H1 (cell line): ENCODE measurements at places on chromosomes 5 and 9.

DNA sequence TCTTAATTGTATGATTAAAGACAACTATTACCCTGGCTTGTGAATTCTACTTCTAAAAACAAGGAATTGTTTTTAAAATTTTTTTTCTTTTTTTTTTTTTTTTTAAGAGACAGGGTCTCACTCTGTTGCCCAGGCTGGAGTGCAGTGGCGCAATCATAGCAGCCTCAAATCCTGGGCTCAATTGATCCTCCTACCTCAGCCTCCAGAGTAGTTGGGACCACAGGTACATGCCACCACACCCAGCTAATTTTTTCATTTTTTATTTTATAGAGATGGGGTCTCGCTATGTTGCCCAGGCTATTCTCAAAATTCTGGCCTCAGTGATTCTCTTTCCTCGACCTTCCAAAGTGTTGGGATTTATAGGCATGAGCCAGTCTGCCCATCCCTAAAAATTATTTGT is 62.3 kb downstream of the HABP4 start:
- no peak for DNase-seq

DNA sequence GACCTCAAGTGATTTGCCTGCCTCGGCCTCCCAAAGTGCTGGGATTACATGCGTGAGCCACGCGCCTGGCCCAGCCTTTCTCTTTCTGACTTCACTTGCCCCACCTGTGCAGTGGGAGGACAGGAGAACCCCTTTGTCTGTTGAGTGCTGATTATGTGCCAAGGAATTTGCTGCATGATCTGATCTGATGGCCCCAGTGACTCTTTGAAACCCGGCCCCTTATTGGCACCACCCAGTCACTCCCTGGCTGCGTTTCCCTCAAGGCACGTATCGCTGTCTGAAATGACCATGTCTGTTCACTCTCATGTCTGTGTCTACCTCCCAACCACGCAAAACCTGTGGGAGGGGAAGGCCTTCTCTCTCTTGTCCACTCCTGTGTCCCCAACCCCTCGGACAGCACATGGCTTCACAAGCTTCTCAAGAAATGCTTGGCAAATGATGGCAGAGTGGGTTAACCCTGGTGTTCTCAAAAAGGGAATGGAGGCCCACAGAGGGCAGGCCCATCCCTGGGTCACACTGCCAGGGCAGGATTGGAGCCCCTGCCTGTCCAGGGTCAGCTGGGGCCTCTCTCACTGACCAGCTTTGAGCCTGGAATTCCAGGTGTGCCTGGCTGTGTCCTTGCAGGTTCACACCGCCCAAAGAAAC is 21.9 kb downstream of the NEK6 start:
- no peak for DNase-seq

GRCh38 chr9:92992549-92992948 is 45.2 kb downstream of the FGD3 start:
- peak; percentile 38 for DNase-seq

DNA sequence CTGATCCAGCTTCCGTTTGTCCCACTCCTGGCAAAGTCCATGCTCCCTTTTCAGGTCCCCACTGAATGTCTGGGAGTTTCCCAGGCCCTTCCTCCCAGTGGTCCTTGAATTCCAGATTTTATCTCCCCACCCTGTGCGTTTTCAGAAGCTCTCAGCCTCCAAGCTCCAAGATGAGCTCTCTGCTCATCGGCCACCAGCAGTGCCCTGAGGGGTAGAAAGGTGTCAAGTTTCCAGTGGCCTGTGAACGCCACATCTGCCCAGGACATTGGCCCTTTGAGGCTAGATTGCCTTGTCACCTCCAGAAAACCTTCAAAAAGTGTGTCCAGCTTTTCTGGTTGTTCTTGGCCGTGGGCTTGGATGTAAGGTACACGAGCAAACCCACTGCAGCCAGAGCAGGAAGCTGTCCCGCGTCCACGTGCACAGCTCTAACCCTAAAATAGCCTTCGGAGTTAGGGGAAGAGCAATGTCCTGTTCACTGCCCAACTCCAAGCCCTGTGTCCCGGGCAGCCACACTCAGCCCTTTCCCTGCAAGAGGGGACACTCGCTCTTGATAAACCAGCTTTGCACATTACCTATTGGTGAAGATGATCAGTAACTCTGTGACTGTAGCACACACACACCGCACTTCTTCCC is 10.9 kb upstream of the LRRC14B start:
- no peak for DNase-seq

- DNase-seq: peak; percentile 58
These were observed 14.8 kb upstream of the DMRT1 start for GRCh38 chr9:826500-827280.

DNA sequence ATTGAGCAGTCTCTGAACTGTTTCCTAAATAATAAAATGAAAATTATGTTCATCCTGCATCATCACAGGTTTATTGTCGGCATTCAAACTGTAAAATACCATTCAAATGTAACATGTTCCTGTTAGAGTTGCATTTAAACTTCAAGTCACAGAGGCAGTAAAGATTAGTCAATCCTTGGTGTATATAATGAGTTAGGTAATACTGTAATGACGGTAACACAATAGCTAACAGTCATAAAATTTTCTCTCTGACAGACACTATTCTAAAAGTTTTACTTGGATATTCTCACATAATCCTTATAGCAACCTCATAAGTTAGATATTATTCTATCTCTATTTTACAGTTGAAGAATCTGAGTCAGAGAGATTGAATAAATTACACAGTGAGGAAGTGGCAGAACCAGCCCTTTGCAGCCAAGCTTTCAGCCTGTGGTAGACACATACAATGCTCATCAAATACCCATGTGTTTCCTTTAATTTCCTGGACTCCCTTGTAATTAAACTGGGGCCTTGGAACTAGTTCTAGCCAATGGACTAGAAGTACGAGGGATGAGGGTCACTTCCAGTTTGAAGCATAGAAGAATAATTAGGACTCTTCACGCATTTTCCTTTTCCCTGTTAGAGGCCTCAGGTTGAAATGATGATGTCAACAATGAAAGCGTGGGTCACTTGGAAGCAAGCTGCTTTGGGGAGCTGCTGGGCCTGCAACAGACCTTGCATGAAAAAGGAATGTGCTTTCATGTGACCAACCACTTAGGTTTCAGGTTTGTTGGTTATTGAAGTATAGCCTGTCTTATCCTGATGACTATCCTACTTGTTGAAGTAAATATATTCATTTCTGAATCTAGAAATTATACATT is 12.3 kb upstream of the CAST start:
- no peak for DNase-seq

- no peak for DNase-seq
These were observed 174.3 kb downstream of the PRR16 start for GRCh38 chr5:120638449-120638848.

- no peak for DNase-seq
These were observed 300.9 kb downstream of the RFX3 start for GRCh38 chr9:3224931-3225330.

GRCh38 chr9:134533850-134534588 is 107.6 kb upstream of the COL5A1 start:
- DNase-seq: no peak

DNA sequence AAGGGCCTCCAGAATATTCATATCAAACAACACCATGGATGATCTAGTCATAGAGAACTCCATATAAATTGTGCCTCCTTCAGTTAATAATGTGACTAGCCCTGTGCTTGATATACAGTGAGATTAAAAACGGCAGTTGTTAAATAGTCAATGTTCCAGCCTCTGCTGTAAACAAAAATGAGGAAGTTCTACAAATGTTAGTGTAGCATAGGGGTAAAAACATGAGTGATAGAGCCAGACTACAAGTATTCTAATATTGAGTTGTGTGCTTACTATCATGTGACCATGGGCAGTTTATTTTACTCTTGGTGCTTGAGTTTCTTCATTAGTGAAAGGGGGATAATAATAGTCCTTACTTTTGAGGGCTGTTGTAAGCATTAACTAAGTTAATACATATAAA is 43.3 kb upstream of the SLCO6A1 start:
- DNase-seq: no peak

GRCh38 chr5:95872346-95873268 is 50.1 kb upstream of the GLRX start:
- no peak for DNase-seq
